Renal pelvis (tissue), 12 donors: ENCODE measurements at places on chromosomes 1 and 21.

DNA sequence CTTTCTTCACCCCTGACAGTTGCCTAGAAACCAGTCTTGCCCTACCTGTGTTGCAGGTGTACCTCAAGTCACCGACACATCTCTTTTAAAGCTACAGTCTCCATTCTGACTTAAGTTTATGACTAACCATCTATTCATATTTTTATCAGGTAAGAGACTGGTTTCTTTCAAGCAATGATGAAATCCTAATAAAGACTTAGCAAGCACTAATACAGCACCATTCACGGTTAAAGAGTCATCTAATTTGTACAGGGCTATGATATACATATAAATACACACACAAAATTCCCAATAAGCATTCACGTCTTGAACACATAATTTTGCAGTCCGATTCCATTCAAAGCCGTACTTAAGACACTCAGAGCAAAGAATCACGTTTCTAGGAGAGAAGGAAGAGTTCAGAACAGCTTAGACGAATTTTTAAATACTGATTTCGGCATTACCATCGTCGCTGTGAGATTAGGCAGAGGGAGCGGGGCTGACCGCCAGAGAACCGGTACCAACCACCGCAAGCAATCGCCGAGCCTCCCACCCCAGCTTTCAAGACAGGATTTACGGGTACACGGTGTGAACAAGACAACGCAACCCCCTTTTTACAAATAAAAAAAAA is 943 bp downstream of the ERRFI1 start:
- DNase-seq, result no peak

DNA sequence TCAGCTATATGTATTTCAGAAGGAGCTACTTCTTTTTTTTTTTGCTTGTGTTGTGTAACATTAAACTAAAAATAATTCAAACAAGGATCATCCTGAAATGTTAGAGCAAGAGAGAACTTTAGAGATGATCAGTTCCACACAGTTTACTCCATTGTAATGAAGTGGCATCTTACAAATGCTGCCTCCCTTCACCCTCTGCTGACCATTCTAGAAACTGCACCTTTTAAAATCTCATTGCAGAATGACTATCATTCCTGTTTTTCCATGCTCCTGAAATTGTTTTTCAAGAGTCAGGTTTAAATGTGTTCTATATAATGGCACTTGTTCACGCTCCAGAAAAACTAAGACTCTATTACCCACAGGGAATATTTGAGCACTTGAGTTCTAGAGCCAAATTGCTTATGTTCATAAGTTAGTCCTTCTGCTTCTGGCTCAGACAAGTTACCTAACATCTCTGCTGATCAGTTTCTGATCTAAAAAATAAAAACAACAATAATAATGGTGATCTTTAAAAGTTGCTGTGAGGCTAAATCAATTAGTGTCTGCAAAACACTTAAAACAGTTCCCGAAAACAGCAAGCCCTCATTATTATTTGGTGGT is 21.5 kb upstream of the SLC44A5 start:
- no peak for DNase-seq

- no peak for DNase-seq
Observed at GRCh38 chr1:19081218-19081893, 124.9 kb upstream of the IFFO2 start.

- no peak for DNase-seq
Observed at GRCh38 chr1:12620488-12620865, 2.5 kb upstream of the DHRS3 start.
